ENCODE measurements at places on chromosomes 16 and 17. TPM values are rescaled to one million over a fixed set of nuclear protein-coding genes. Genes with fewer than 3 reads are reported as not detected.
A peak's percentile ranks its signal among the peaks of the same experiment; 100 is the strongest.

DNA sequence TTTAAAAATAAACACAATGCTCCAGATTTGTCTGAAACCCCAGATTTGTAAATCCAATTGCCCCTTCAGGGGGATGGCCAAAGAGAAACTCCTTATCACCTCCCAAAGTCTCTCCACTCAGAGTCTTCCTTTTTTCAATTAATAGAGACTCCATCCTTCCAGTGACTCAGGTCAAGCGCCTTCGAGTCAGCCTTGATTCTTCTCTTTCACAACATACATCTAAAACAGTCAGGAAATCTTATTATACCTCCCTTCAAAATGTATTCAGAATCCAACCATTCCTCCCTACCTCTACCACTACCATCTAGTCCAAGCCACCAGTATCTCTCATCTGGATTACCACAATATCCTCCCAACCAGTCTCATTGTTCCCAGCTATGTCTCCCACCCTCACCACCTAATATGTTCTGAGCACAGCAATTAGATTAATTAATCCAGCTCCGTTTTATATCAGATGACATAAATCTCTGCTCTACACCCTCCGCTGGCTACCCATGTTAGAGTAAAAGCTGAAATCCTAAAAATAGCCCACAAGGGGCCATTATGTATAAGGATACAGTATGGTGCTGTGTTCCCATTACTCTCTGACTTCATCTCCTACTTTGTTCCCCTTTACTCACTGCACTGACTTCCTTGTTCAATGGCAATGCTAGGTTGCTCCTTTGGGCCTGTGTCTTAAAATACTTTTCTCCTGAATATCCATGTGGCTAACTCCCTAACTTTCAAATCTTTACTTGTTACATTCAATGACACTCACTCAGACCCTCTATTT, 11.8 kb downstream of the SIAH1 start:
- DNase-seq: no peak

DNA sequence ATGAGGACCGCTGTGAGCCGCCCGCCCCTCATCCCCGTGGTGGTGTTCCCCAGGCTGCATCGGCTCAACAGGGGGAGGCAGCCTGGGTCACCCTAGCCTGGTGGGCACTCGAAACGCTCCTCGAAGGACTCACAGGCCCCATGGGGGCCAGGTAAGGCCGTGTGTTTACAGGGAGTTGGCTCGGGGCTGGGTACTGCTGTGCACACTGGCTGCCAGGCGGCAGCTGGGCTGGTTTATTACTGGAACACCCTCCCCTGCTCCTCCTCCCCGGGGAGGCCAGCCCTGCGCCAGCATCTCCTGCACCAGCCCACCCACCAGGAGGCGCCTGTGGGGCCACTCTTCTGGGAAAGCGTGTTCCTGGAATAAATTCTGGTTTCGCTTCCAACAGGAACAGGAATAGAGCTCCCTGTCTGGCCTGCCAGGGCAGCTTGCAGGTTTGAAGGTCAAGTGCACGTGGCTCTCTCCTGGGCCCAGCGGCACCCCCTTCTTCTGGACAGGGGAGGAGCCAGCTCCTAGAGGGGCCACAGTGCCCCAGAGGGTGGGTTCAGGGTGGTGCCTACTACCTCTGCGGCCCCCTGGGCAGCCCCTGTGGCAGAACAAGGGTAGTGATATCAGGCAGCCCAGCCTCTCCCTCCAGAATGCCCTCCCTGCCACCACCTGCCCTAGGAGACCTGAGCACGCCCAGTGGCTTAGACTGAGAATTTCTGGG, 11.3 kb downstream of the MCRIP1 start:
- DNase-seq: peak; percentile 87

DNA sequence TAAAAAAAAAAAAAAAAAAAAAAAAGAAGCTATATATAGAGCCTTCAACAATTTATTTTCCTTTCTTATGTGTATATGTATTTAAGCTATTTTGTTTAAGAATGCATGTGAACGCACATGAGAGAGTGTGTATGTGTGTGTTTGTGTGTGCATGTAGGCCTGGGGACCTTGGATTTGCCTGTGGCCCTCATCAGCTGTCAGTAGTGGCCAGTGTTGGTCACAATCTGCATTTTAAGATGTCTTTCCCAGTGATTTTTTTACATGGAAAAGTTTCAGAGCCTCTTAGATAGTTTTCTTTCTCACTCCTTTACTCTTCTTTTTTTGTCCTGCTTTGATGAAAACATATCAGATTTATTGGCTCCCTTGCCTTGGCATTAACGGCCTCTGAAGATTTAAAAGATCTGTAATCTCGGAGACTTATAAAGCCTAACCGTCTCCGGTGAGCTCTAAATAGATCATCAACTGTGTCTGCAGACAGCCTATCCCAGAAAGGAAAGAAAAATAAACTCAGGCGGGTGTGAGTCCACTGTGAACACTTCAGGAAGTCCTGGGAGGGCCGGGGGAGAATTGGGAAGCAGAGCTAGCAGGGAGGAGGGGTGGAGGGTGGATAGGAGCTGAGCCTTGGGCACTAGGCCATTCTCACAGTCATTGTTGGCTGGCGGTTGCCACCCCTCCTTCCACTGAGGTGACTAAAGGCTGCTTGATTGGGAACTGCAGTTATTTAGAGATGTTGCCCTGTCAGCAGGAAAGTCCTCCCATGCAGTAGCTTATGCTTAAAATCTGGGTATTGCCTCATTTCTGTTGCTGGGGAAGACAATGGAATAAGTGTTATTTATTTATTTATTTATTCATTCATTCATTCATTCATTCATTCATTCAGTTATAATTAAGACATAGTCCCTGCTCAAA, 86.8 kb downstream of the WWP2 start:
- DNase-seq: peak; percentile 92

GRCh38 chr17:63497708-63498483, 21.0 kb downstream of the ACE start:
- no peak for DNase-seq

GRCh38 chr17:1709403-1709951, 700 bp downstream of the TLCD2 start:
- no peak for DNase-seq

- no peak for DNase-seq
These were observed 91.4 kb upstream of the TBX2 start for GRCh38 chr17:61307905-61308886.

- DNase-seq: peak; percentile 80
These were observed 541 bp downstream of the ZNF18 start for GRCh38 chr17:11996722-11997146.

GRCh38 chr17:82031885-82032627, 578 bp downstream of the RAC3 start:
- DNase-seq: no peak

GRCh38 chr16:79098907-79099306, 501.6 kb downstream of the MAF start:
- DNase-seq: no peak

DNA sequence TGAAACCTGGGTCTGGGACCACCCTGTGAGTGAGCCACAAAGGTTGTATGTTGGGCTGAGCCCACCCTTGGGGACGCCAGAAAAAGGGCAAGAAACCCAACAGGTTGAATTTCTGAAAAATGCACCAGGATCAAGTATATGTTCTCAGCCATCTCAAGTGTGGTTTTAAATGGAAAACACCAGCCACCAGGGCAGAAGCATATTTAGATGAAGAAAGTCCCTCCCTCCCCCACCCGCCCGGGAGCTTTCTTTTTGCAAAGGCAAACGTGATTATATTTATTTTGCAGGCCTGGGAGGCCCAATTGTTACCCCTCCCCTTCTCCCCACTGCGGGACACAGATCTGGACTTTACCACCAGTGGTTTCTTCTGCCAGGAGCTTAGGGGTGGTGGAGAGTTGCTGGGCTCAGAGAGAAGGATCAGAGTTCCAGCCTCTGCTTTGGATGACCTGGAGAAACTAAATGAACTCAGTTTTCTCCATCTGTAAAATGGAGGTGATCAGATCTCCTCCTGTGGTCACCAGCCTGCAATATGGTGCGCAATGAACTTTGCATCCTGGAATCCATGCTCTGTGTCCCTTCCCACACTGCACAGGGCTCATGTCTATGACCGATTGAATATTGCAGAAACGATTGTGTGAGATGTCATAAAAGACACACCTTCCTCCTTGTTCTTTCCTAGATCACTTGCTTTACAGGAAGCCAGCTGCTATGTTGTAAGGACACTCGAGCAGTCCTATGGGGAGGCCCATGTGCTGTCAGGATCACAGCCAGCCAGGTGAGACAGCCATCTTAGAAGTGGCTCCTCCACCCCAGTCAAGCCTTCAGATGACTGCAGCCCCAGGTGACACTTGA, 21.0 kb upstream of the NGFR start:
- no peak for DNase-seq

DNA sequence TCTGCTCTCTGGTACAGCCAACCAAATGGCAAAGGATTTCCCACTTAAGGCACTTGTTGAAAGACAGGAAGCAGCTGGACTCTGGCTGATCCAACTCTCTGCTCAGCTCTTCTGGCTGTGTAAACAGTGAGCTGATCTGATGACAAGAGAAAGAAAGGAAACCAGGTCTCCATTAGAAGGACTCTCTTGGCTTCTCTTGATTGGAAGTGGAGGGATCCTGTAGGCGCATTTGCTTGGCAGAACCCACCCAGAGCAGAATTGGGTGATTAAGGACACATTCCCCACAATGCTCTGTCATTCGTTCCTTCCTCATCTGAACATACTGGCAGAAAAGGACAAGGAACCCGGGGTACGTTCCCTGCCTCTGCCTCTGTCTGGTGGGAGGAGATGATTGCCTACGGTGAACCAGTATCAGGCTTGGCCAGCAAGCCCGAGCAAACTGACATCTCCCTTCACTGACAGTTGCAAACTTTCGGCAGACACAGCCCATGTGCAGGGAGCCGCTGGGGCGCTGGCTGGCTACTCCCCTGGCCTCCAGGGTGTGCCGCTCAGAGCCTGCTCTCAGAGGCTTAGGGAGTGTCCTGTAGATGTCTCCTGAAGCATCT, 29.1 kb downstream of the LDHD start:
- no peak for DNase-seq

GRCh38 chr16:48824271-48824670, 214.3 kb upstream of the N4BP1 start:
- DNase-seq: no peak

Gene TP53TG3F
- not detected for total RNA-seq

Gene ZG16B
- not detected for total RNA-seq

Gene KRTAP4-3
- total RNA-seq: not detected

Gene PIK3R6
- total RNA-seq: 1.00 TPM

Gene INCA1
- 1.8 TPM for total RNA-seq
